ENCODE measurements at places on chromosomes 6 and 20.
A peak's percentile ranks its signal among the peaks of the same experiment; 100 is the strongest.

- no peak overlapping the region for H3K27ac ChIP-seq
- peaks cover 12% of the 10 kb centered on the region for H3K4me1 ChIP-seq
- no peaks in the 10 kb centered on the region for H3K27me3 ChIP-seq
- H3K4me3 ChIP-seq = no peak overlapping the region
Measured at GRCh38 chr6:73389854-73390253, 4.8 kb upstream of the DDX43 start.

- no peaks in the 10 kb centered on the region for H3K27me3 ChIP-seq
- H3K4me3 ChIP-seq = no peak overlapping the region
- H3K36me3 ChIP-seq = peaks cover 4% of the 10 kb centered on the region
- DNase-seq = no peak
- no peak overlapping the region for H3K27ac ChIP-seq
Measured at GRCh38 chr20:56376331-56376730, 15.7 kb downstream of the AURKA start.

DNA sequence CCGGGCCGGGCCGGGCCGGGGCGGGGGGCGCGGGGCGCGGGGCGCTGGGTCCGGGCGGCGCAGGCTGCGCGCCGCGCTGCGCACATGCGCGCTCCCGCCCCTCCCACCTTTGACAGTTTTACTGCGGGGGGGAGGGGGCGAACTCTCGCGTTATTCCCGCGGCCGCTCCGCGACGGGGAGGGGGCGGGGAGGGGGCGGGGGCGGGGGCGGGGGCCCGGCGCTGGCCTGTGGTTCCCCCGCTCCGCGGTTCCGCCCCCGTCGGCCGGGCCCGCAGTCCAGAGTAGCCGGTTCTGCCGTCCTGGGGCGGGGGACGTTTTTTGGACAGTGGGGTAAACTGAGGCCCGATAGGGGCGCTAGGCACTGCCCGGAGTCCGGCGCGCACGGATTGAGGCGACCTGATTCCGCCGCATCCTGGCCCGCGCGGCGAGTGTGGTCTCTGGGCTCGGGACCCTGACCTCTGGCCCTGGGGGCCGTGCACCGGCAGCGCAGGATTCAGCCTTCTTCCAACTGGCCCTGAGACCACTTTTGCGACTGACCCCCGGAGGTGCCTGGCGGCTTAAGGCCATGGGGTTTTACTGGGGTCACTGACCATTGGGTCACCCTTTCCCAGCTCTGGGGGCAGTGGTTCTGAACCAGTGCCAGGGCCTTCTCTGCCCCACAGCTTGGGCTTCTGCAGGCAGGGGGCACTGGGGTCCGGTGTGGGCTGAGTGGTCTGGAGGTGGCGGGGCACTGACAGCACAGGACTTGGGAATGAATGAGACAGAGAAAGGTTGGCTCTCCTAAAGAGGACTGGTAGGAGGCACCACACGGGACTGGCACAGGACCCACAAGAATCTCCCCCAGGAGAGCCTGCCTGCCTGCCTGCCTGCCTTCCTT lies at the start of gene ZNF512B:
ZNF512B (minus strand) TSS at position 93 of the 876 bp plus-strand sequence. CDS start 1,980 bp downstream, outside the sequence.
- H3K4me1 ChIP-seq = peaks cover 24% of the 10 kb centered on the region
- H3K4me3 ChIP-seq = peak within 1 kb of the TSS; percentile 75
- peaks cover 2% of the 10 kb centered on the region for H3K36me3 ChIP-seq

DNA sequence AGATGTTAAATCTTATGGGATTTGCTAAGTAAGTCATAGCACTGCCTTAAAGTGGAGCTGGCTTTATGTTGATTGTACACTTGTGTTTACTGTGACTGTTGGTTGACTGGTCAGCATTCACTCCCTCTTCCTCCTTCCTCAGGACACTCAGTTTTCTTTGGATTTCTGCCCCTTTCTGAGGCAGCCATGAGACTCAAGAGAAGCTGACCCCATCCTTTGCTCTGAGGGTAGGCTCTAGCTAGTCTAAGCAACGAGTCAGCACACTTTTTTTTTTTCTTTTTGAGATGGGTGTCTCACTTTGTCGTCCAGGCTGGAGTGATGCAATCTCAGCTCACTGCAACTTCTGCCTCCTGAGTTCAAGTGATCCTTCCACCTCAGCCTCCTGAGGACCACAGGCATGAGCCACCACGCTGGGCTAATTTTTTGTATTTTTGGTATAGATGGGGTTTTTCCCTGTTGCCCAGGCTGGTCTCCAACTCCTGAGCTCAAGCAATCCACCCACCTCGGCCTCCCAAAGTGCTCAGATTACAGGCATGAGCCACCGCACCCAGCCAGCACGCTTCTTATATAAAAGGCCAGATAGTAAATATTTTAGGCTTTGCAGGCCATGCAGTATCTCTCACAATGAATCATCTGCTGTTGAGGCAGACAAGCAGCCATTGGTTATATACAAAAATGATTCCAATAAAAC lies 191.4 kb downstream of the NFATC2 start:
- H3K27me3 ChIP-seq = no peaks in the 10 kb centered on the region
- DNase-seq = no peak
- no peak overlapping the region for H3K4me3 ChIP-seq
- no peaks in the 10 kb centered on the region for H3K36me3 ChIP-seq
- peaks cover 85% of the 10 kb centered on the region for H3K4me1 ChIP-seq

DNA sequence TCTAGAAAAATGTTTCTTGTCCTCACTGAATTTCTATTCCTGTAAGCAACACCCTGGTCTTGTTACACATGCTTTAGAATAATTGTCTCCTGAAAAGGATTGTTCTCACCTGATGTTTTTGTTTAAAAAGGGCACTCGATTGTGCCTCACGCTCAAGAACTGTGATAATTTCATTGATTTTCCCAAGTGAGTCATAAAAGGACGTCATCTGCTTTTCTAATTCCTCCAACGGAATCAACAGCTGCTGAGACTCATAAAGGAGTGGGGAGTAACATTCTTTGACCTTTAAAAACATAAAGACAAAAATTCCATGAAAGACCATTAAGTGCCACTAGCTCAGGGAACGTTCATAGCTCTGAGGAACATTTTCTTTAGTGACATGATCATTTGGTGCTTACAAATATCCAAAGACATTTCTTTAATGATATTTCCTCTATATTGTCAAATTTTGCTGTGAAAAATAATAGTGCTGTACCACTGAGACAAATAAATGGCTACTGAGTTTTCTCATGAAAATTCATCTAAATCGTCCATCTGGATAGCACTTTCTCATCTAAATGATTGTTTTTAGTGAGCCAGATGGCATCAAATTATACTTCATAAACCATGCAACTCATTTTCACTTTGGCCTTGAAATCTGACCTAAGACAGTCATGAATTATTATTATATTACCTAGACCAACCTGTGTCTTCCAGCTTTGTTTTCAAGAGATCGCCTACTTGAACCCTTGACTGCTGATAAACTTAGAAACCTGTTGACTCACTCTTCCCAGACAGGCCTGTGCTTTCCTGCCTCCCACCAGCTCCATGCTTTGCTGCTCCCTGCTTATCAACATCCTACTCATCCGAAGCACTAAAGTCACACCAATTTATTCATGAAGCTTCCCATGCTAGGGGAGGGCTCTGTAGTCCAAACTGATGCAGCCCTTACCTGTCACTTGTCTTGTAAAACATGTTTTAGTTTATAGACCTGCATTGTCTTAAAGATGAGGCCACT lies 178.2 kb downstream of the SYNE1 start:
- no peaks in the 10 kb centered on the region for H3K36me3 ChIP-seq
- DNase-seq = no peak
- H3K4me3 ChIP-seq = no peak overlapping the region
- no peak overlapping the region for H3K27ac ChIP-seq
- H3K27me3 ChIP-seq = peaks cover 2% of the 10 kb centered on the region

- peaks cover 3% of the 10 kb centered on the region for H3K27me3 ChIP-seq
- no peak for DNase-seq
- H3K4me3 ChIP-seq = no peak overlapping the region
- H3K36me3 ChIP-seq = peaks cover 20% of the 10 kb centered on the region
- no peak overlapping the region for H3K27ac ChIP-seq
Measured at GRCh38 chr20:47735412-47736400, 49.6 kb downstream of the SULF2 start.

- H3K27ac ChIP-seq = no peak overlapping the region
- no peaks in the 10 kb centered on the region for H3K27me3 ChIP-seq
- no peaks in the 10 kb centered on the region for H3K36me3 ChIP-seq
- H3K4me3 ChIP-seq = no peak overlapping the region
- DNase-seq = no peak
Measured at GRCh38 chr6:148854096-148854495, 107.3 kb downstream of the UST start.

- H3K27me3 ChIP-seq = no peaks in the 10 kb centered on the region
- peaks cover 3% of the 10 kb centered on the region for H3K36me3 ChIP-seq
- H3K4me1 ChIP-seq = peaks cover 4% of the 10 kb centered on the region
- H3K27ac ChIP-seq = no peak overlapping the region
Measured at GRCh38 chr6:33639559-33639958, 18.4 kb downstream of the ITPR3 start.

DNA sequence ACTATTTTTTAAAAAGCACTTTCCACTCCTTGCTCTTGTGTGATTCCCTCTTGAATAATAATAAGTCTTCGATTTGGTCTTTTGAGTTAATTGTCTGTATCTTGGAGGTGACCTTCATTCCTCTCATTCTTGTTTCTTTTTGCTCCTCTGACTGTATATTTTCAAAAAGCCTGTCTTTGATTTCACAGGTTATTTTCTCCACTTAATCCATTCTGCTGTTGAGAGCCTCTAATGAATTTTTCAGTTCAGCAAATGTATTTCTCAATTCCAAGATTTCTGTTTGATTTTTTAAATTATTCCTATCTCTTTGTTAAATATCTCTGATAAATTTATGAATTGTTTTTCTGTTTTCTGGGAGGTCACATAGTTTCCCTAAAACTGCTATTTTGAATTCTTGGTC lies 21.7 kb upstream of the KIAA1586 start:
- no peak overlapping the region for H3K27ac ChIP-seq
- DNase-seq = no peak
- H3K27me3 ChIP-seq = no peaks in the 10 kb centered on the region
- H3K4me1 ChIP-seq = no peaks in the 10 kb centered on the region
- H3K36me3 ChIP-seq = peaks cover 18% of the 10 kb centered on the region

DNA sequence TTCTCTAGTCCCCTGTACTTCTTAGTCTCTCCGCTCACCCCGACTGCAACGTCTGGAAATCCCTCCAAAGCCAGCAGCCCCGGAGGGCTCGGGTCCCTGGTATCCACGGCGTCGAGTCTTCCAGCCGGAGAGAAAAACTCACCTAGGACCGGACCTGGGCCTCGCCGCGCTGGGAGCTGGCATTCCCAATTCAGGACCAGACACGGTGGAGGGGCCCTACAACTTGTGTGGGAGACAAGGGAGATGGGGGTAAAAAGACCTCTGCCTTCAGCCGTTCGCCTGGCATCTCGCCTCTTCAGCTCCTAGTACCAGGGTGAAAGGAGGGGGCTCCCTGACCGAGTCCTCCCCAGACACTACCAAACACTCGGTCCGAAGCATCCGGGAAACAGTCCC lies 64.3 kb downstream of the GPX5 start:
- H3K4me1 ChIP-seq = peaks cover 52% of the 10 kb centered on the region
- H3K4me3 ChIP-seq = peak overlapping the region; percentile 67
- no peaks in the 10 kb centered on the region for H3K36me3 ChIP-seq
- no peak for DNase-seq
- peaks cover 6% of the 10 kb centered on the region for H3K27me3 ChIP-seq

GRCh38 chr6:138258991-138259390 lies 40.7 kb upstream of the PBOV1 start:
- DNase-seq = no peak
- H3K4me1 ChIP-seq = no peaks in the 10 kb centered on the region
- no peaks in the 10 kb centered on the region for H3K27me3 ChIP-seq
- H3K27ac ChIP-seq = no peak overlapping the region

DNA sequence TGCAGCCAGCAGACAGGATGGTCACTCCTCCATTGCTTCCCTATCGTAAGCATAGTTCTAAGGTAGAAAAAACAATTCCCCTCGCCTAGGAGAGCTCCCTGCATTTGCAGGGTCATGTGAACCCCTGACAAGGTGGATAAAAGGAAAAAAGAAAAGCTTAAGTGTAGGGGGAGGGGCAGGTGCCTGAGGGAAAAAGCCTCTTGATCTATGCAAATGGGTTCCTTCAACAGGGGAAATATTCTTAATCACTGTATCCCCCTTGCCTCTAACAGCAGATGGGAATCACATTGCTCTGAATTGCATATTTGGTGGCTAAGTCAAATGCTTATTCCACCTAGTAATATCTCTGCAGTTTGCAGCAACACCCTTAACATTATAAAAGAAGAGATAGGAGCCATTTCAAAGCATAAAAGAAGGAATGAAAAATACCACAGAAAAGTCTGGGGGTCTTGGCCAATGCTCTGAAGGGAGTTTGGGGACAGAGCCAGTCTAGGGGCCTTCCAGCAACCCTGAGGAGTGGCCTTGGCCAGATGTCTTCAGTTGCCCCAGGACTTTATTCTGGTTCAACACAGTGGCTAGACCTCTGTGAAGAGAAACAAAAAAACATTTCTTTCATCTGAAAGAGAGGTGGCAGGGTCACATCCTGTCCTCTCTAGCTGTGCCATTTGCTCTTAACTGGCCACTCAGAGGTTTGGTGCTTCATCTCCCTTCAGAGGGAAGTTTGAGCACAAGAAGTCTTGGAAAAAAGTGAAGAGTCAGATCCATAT lies 660.4 kb upstream of the GJE1 start:
- no peak for DNase-seq
- no peaks in the 10 kb centered on the region for H3K27me3 ChIP-seq
- peaks cover 17% of the 10 kb centered on the region for H3K4me1 ChIP-seq
- H3K27ac ChIP-seq = no peak overlapping the region
- no peaks in the 10 kb centered on the region for H3K36me3 ChIP-seq

DNA sequence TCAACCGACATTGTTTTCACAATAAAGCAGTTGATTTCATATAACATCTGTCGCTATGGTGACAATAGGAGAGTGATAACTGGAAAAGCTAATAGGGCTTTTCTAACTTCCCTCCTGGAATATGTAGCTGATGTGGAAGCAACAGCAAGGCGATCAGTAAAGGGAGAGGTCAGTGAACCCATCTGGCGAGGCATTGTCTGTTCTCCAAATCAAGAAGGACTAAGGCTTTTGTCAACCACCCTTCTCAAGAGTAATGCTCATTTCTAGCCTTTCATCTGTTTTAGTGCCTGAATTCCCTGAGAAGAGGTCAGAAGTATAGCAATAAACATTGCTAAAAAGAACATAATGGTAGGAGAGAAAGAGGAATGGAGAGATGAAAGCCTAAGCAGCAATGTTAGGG lies 201.3 kb downstream of the AKAP7 start:
- H3K27me3 ChIP-seq = peaks cover 7% of the 10 kb centered on the region
- no peak overlapping the region for H3K27ac ChIP-seq
- no peaks in the 10 kb centered on the region for H3K4me1 ChIP-seq
- no peaks in the 10 kb centered on the region for H3K36me3 ChIP-seq
- no peak for DNase-seq

GRCh38 chr20:34921436-34921835 lies 34.2 kb downstream of the GSS start:
- H3K4me1 ChIP-seq = no peaks in the 10 kb centered on the region
- H3K4me3 ChIP-seq = no peak overlapping the region
- no peak overlapping the region for H3K27ac ChIP-seq
- no peaks in the 10 kb centered on the region for H3K27me3 ChIP-seq
- no peak for DNase-seq
- peaks cover 31% of the 10 kb centered on the region for H3K36me3 ChIP-seq

GRCh38 chr20:37816726-37817125 lies 86.2 kb upstream of the VSTM2L start:
- no peaks in the 10 kb centered on the region for H3K36me3 ChIP-seq
- no peak overlapping the region for H3K4me3 ChIP-seq
- no peaks in the 10 kb centered on the region for H3K27me3 ChIP-seq
- no peak for DNase-seq

Measured in chondrocyte (in vitro differentiated cells).